ENCODE measurements at places on chromosomes 1 and 21.

GRCh38 chr21:37058261-37058660, 14.6 kb downstream of the PIGP start:
- DNase-seq = no peak

DNA sequence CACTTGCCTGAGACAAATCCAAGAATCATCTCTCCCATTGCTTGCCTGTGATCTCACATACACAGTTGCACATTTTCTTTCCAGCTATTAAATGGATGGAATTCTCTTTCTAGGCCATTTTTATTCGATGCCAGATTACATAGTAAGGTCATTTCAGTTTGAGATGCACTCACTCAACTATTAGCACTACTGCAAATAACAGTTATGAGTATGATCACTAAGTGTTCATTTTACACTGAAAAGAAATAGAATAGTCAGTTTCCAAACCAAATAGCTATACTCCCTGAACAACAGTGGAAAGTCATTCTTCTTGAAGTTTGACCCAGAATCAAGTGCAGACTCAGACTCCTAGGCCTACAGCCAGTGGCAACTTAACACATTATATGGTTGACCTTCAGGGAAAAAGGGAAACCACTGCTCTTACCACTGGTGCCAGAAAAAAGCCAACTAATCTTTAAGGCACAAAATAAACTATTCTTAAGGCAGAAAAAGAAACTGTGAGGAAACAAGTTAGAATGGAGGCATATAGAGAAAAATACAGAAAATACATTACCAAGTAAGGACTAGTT, 31.5 kb downstream of the WNT2B start:
- DNase-seq = no peak

DNA sequence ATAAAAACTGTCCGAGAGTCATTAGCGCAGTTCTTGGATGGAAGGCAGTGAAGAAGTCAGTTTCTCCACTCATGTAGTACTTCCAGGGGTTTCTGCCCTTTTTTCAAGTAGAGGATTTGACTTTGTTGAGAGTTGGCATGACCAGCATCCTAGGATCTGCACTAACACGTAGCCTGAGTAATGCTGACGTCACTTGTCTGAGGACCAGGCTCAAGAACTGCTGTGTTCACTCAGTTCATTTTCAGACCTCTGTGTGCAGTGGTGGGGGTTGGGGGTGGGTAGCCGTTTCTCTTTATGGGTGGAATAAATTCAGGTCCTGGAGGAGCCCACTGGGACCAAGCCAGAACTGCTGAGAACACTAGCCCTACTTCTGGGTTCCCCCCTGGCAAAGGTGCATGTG, 53.3 kb downstream of the MRPS6 start:
- DNase-seq = no peak

- no peak for DNase-seq
These were observed 49.0 kb downstream of the OBSCN start for GRCh38 chr1:228256626-228257375.

GRCh38 chr1:36100376-36100775, 11.7 kb downstream of the ADPRS start:
- no peak for DNase-seq
